Heart right ventricle (tissue), 16 donors: ENCODE measurements at places on chromosomes 13 and 19. TPM values are rescaled to one million over a fixed set of nuclear protein-coding genes. Genes with fewer than 3 reads are reported as not detected.

MAB21L1 gene
- polyA plus RNA-seq, result 0.37 TPM

NCAN gene
- polyA plus RNA-seq, result not detected

PLPPR2 gene
- polyA plus RNA-seq, result 13.2 TPM

BRCA2 gene
- 0.04 TPM for polyA plus RNA-seq

DNA sequence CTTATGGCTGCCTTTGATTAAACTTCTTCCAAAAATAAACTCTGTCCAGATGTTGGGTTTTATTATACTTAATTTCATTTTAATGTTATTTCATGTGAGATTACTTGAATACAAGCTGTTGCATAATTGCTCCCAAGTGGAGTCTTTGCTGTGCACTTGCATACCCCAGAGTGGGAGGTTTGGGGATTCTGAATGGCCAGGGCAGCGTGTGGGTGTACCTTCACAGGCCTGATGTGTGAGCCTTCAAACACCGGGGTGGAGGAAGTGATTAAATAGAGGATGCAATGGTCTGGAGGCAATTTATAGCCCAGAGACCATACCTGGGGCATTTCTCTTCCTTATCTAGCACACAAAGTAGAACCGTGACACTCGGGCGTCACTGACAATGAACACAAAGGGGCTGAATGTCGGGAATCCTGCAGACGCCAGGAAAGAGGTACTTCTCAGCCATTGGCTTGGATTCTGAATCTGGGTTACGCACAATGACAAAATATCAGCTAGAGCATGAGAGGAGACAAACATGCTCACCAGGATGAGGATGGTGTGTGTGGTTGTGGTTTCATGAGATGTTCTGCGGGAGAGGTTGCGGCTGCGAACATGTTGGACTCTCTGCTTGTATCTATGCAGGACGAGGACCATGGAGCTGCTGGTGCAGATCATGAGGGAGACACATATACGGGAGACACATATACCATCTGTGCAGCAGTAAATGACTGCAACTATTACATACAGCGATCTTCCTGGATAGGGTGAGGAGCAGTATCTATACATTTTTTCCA lies 7.1 kb upstream of the LILRA5 start:
- no peak overlapping the region for H3K4me3 ChIP-seq
- H3K27ac ChIP-seq, result no peak overlapping the region
- no peak for DNase-seq
- H3K27me3 ChIP-seq, result peaks cover 48% of the 10 kb centered on the region
- no peaks in the 10 kb centered on the region for H3K4me1 ChIP-seq

DNA sequence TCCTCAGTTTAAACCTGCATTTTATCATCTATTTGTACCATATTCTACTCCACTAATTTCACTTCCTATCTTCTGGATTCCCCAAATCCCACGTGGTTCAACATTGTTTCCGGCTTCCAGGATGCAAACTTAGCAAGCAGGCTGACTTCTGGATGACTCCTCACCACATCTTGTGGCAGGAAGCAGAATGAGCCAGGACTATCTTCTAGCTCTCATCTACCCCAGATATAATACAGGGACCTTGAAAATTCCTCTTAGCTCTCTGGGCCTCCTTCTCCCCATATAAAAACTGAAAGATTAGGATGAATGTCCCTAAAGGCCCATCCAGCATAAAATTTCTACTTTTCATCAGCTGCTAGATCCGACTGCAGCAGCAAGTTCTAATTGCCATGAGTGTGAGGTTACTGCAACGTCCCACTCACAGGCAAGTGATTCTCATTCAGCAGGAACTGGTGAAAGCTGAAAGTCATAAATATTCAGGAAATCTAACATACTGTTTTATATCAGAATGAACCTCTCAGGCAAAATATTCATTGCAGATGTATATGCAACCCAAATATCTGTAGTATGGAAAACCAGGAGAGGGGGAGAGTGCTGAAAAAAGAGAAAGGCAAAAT lies 93.4 kb downstream of the KCTD12 start:
- H3K4me1 ChIP-seq, result peaks cover 34% of the 10 kb centered on the region
- no peaks in the 10 kb centered on the region for H3K36me3 ChIP-seq
- H3K27me3 ChIP-seq, result no peaks in the 10 kb centered on the region
- no peak for DNase-seq
- no peak overlapping the region for H3K4me3 ChIP-seq

DNA sequence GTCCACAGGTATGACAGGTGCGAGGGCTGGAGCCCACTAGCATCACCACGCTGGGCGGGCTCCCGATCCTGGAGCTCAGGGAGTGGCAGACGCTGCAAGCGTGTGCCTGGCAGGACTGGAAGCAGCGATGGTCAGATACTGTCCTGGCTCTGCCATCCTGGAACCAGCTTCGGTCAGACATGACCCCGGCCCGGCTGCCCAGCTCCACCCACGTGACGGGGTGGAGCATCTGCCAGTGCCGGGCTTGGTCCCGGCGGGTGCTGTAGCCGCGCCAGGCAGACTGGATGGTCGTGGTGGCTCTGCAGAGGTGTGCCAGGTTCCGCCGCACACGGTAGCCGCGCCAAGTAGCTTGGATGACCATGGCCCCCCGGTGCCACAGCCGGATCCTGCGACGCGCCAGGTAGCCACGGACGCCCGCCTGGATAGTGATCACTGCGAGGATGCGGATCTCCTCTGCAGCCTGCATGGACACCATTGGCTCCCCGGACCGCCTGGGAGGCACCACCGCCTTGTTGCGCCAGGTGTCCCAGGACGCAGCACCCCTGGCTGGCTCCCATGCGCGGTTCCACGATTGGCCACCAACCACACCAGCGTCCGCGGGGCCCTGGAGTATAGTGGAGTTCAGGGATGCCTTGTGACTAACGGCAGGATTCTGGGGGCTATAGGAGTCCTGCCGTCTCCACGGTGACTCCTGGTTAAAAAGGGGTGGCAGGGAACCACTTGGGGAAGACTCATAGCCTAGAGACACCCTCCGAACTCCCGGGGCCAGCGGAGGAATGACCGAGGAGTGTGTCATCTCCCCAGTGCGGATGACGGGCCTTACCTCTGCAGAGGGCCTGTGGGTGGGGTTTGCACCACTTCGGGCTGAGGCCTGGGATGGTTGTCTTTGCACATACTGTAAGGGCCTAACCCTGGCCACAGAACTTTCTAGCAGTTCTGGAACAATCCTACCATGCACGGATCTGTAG lies 16.5 kb downstream of the IQCN start:
- peaks cover 10% of the 10 kb centered on the region for H3K27me3 ChIP-seq
- H3K27ac ChIP-seq, result no peak overlapping the region
- H3K4me3 ChIP-seq, result no peak overlapping the region
- no peak for DNase-seq
- no peaks in the 10 kb centered on the region for H3K4me1 ChIP-seq

- H3K4me3 ChIP-seq, result no peak overlapping the region
- no peak overlapping the region for H3K27ac ChIP-seq
- H3K27me3 ChIP-seq, result peaks cover 11% of the 10 kb centered on the region
- peak; percentile 57 for DNase-seq
- H3K36me3 ChIP-seq, result no peaks in the 10 kb centered on the region
Measured at GRCh38 chr19:35495107-35496064, 5.1 kb upstream of the KRTDAP start.

DNA sequence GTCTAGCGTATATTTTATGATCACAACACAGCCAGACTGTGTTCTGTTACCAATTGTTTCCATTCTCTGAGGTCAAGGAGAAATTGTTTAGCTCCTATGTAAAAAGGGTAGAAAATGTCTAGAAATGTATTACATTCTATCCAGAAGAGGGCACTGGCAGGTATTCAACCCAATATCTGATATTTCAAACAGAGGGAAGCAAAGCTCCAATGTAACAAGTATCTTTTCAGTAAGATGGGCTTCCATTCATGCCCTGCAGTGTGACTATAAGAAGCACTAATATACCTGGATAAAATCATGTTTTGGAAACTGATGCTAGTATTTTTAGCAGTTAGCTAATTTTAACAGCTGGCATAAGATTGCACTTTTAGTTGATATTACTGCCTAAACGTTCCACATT lies 312.7 kb downstream of the FGF14 start:
- H3K27me3 ChIP-seq, result no peaks in the 10 kb centered on the region
- H3K4me3 ChIP-seq, result no peak overlapping the region
- no peak for DNase-seq
- H3K36me3 ChIP-seq, result no peaks in the 10 kb centered on the region
- H3K4me1 ChIP-seq, result no peaks in the 10 kb centered on the region

DNA sequence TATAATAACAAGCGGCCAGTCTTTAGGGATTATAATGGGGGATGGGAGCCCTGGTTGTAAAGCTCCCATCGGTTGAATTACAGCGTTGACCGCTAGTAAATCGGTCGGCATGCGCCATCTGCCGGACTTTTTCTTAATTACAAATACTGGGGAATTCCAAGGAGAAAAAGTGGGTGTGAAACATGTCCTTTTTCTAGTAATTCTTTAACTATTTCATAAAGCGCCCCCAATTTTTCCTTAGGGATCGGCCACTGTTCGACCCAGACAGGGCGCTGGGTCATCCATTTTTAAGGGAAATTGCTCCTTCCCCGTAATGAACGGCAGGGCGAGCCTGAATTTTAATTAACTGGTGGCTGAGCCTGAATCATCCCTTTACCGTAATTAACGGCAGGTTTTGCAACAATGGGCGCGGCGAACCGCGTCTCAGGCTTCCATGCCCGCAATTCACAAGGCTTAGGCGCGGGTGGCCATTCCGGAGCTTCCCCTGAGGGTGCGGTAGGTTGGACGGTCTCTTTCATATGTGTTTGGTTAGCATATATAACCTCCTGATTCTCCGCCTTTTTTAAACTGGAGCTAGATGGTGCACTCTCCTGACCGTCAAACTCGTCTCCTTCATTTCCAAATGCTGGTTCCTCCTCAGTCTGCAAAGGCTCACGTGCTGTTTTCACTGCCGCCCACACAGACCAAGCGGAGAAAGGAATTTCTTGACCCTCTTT lies 30.2 kb upstream of the EVI5L start:
- peaks cover 38% of the 10 kb centered on the region for H3K27me3 ChIP-seq
- H3K4me3 ChIP-seq, result no peak overlapping the region
- H3K27ac ChIP-seq, result no peak overlapping the region

DNA sequence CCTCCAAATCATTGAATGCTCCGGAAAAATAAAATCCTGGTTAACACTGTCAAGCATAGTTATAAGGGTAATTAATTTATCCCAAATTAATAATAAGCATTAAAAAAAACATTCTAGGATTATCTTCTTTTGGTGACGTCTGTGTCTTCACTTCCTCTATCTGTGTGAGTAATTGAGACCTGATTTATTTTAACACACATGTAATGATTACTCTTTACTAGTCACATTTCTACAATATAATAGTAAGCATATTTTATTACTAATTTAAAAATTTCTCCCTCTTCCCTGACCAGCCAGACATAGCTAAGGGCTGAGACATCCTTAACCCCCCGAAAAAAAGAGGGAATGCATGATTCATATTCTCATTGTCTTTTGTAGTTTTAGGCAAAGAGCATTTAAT lies 2.3 kb downstream of the FNDC3A start:
- peak overlapping the region; percentile 90 for H3K4me3 ChIP-seq
- H3K4me1 ChIP-seq, result peaks cover 6% of the 10 kb centered on the region
- peak overlapping the region; percentile 99 for H3K27ac ChIP-seq
- H3K36me3 ChIP-seq, result no peaks in the 10 kb centered on the region
- DNase-seq, result no peak
- no peaks in the 10 kb centered on the region for H3K27me3 ChIP-seq

- no peaks in the 10 kb centered on the region for H3K4me1 ChIP-seq
- no peak overlapping the region for H3K4me3 ChIP-seq
- DNase-seq, result no peak
- H3K27ac ChIP-seq, result no peak overlapping the region
Measured at GRCh38 chr13:94936633-94937032, 224.3 kb upstream of the SOX21 start.

GRCh38 chr19:39746836-39747529 lies 9.2 kb upstream of the CLC start:
- H3K36me3 ChIP-seq, result no peaks in the 10 kb centered on the region
- H3K4me1 ChIP-seq, result no peaks in the 10 kb centered on the region
- H3K27me3 ChIP-seq, result peaks cover 2% of the 10 kb centered on the region

DNA sequence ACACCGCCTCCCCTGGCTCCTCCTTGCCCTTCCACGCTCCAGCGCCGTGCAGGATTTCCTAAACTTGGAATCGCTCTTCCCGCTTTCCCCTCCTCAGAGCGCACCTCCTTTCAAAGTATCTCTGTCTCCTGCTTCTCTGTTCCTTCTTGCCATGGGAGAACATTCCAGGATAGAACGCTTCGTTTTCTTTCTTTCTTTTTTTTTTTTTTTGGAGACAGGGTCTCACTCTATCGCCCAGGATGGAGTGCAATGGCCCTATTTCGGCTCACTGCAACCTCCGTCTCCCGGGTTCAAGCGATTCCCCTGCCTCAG lies 574 bp upstream of the XPO4 start:
- H3K27me3 ChIP-seq, result no peaks in the 10 kb centered on the region
- H3K27ac ChIP-seq, result peak overlapping the region; percentile 97
- peaks cover 11% of the 10 kb centered on the region for H3K36me3 ChIP-seq

DNA sequence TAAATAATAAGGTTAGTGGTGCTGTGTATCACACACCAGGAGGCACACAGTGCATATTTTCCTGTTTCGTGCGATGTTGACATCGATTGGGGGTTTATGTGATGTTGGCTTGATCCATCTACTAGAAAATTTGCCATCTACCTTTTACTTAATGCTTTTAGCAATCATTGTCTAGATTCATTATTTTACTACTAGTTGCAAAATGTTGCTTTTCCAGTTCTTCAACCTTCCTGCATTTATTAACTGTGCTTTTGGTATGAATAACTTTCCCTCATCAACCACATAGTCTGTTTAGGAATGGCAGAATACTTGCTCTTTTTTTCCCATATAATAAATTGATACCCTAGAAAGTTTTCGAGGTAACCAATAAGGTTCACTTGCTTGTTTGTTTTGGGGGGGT lies 17.5 kb downstream of the C13orf42 start:
- no peaks in the 10 kb centered on the region for H3K4me1 ChIP-seq
- H3K4me3 ChIP-seq, result no peak overlapping the region
- no peak overlapping the region for H3K27ac ChIP-seq
- H3K27me3 ChIP-seq, result no peaks in the 10 kb centered on the region
- no peak for DNase-seq

- H3K27ac ChIP-seq, result no peak overlapping the region
- no peaks in the 10 kb centered on the region for H3K4me1 ChIP-seq
- no peak for DNase-seq
- H3K27me3 ChIP-seq, result no peaks in the 10 kb centered on the region
- H3K36me3 ChIP-seq, result no peaks in the 10 kb centered on the region
- H3K4me3 ChIP-seq, result no peak overlapping the region
Measured at GRCh38 chr13:65343898-65344663, 1886.1 kb downstream of the PCDH9 start.

DNA sequence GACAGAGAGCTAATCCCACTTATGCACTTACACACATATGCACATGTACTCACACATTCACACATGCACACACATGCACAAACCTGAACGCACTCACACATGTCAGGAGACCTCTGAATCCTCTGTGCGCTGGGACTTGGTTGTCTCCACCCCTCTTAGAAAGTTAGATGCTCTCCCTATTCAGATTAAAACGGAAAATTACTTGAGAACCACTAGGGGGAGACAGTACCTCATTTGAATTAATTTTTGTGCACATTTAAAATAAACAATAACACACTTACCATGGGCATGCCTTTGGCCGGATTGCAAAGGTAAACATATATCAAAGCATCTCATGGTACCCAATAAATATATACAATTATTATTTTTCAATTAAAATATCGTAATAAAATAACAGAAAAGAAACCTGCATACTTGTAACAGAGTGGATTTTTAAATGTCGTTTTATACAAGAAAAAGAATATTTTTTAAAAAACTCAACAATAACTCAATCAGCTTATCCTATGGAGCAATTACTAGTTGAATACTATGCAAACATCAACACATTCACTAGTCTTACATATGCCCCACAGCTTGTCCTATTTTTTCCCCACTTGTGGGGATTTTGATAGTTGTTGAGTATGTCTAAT lies 9.5 kb upstream of the LILRB4 start:
- H3K36me3 ChIP-seq, result no peaks in the 10 kb centered on the region
- no peak overlapping the region for H3K27ac ChIP-seq
- H3K4me1 ChIP-seq, result no peaks in the 10 kb centered on the region
- H3K4me3 ChIP-seq, result no peak overlapping the region
